Ovary (tissue), 10 donors: ENCODE measurements at places on chromosomes 2 and 18.

DNA sequence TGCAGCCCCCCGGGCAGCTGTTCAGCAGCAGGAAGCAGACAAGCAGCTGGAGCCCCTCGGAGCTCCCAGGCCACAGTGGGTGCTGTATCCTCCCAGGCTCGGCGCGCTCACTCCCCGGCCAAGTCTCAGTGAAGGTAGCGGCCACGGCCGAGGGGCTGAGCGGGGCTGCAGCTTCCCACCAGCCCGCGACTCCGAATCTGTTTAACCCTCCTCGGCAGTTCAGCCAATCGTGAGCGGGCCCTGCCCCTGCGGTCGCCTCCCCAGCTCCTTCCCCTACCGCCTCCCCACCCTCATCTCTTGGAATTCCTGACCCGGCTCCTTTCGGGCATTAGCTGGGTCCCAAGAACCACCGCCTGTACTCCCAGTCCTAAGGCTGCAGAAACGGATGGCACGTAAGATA is at the start of gene RESP18:
Gene RESP18 (minus strand): TSS at position 203 of the 400 bp plus-strand sequence.
- no peak for DNase-seq

GRCh38 chr2:40401896-40402295 is 50.0 kb downstream of the SLC8A1 start:
- DNase-seq: no peak

GRCh38 chr2:241033336-241033987 is 35.0 kb downstream of the SNED1 start:
- DNase-seq: no peak

DNA sequence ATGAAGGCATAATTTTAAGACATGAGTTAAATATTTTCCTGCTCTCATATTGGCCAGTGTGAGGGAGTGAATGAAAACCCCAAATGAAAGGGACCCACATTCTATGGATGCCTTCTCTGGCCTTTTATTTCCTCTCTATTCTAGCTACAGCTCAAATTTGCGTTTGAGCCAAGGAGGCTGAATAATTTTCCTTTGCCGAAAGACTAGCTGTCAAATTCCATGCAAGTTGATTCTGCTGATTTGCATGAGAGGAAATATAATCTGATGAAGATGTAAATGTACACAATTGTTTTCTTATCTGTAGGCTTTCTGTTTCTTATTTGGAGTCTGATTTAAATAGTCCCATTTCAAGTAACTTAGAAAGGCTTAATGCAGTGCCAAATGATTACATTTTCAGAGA is 438.4 kb upstream of the SPRED2 start:
- no peak for DNase-seq

DNA sequence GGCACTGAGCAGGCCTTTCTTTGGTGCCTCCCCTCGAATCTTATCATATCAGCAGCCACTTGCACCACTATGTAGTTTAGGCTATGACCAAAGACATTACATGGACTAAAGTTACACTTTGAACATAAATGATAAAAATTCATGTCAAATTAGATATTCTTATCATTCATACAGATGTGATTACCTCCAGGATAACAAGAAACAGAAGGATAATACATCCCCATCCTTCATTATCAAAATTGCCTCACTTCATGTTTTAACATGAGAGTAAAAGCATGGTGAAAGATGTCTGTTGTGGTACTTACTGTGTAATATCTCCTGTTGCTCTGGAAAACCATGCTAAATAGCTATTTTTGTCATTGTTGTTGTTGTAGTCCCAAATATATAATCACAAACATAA is 230.8 kb upstream of the RND3 start:
- DNase-seq: no peak

GRCh38 chr2:148585696-148586095 is 58.9 kb upstream of the EPC2 start:
- no peak for DNase-seq

- DNase-seq: no peak
These were observed 32.5 kb downstream of the CCDC68 start for GRCh38 chr18:54926593-54927325.

DNA sequence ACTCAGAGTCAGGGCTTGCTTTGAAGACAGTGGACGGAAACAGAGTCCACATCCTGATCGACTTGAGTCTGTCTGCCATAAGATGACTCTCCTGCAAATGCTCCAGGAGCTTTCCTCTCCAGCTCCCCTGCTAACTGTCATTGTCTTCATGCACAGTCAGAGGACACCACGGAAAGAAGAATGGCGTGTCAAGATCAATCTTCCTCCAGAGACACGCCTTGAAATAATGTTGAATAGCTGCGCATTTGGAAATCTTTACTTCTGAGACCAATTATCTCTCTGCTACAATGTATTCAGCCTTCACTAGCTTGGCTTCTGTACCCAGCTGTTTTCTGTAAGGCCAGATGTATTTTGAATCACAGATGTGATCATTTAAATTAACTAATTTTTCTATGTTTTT is 457.2 kb downstream of the CDH2 start:
- DNase-seq: no peak

DNA sequence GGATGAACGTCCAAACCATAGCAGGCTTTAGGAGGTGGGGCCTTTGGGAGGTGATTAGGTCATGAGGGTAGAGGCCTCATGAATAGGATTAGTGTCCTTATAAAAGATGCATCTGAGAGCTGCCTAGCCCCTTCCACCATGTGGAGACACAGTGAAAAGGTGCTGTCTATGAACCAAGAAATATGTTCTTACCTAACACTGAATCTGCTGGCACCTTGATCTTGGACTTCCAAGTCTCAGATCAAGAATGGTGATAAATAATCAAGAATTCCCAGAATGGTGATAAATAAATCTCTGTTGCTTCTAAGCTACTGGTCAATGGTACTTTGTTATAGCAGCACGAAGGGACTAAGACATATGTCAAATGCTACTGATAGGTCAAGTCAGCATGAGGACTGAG is 15.1 kb upstream of the DYTN start:
- no peak for DNase-seq

- DNase-seq: no peak
These were observed 771.1 kb upstream of the FANCL start for GRCh38 chr2:59012234-59012633.

DNA sequence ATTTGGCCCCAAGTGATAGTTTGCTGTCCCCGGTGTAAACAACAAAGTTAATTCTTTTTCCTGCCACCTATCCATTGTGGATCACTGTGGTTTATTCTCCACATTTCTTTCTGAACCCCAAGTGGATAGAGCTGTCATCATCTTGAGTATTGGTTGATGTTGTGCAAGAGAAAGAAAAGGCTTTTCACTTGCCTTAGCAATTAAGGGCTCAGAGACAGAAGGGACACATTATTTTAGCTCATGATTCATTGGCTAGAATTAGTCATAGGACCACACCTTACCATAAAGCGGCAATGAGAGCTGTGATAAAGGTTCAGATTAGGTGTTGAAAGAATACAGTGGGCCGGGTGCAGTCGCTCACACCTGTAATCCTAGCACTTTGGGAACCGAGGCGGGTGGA is 442.1 kb upstream of the DCC start:
- DNase-seq: no peak

DNA sequence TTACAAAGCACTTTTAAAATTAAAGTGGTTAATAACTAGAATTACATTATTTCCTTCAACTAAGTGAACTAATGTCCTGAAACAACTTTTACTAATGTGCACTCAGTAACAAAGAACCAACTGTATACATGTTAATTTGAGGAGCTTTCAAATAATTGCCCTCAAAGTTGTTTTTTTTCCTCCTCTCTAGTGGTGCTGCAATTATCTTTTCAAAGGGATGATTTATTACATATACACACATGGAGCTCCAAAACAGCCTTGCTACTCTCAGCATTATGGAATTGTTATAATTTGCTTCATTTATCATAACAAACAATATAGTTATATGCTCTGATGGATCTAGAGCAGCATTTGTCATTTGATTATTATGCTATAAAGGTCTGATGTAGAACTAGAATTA is 246.3 kb upstream of the RASGRP3 start:
- no peak for DNase-seq

DNA sequence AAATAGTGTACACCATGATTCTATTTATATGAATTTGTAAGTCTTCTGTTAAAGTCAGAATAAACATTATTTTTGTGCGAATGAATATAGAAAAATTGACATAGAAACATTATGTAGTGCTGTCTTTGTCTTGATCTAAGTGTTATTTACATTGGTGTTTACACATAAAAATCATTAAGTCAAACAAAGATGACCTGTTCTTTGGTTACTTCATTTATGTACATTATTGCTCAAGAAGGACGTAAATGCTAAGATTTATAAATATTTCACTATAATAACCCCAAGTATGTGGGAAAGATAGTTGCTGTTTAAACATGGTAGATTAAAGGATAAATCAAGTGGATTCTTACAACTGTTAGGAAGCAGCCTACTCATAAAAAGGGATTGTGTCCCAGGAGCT is 536.8 kb upstream of the DSEL start:
- no peak for DNase-seq

DNA sequence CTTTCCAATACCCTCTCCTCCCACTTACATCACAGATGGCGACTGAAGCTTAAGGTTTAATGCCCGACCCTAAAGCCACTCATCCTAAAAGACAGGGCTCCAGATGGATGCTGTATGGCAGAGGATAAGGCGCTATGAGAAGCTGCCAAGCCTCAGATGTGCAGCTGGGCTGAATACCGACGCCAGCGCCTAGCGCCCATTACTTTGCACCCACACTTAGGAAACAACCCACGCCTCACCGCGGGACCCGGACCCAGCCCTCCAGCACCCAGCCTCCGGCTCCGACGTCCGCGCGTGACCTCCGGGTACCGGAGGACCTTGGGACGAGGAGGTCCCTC is 335 bp downstream of the TRAK2 start:
- no peak for DNase-seq

DNA sequence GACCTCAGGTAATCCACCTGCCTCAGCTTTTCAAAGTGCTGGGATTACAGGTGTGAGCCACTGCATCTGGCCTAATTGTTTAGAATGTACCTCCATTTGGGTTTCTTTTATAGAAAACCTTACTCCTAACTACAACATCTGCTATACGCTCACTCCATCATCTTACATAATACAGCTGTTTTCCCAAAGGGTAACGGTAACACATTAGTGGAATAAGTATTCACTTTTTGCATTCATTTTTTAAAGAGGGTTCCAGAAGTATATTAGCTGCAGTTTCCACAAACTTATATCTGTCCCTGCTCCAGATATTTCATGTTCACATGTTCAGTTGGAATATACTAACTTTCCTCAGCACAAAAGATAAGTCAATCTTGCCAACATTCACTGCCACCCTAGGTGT is 640.1 kb upstream of the FSHR start:
- no peak for DNase-seq

- DNase-seq: no peak
These were observed 16.5 kb upstream of the CNDP2 start for GRCh38 chr18:74479486-74480148.

DNA sequence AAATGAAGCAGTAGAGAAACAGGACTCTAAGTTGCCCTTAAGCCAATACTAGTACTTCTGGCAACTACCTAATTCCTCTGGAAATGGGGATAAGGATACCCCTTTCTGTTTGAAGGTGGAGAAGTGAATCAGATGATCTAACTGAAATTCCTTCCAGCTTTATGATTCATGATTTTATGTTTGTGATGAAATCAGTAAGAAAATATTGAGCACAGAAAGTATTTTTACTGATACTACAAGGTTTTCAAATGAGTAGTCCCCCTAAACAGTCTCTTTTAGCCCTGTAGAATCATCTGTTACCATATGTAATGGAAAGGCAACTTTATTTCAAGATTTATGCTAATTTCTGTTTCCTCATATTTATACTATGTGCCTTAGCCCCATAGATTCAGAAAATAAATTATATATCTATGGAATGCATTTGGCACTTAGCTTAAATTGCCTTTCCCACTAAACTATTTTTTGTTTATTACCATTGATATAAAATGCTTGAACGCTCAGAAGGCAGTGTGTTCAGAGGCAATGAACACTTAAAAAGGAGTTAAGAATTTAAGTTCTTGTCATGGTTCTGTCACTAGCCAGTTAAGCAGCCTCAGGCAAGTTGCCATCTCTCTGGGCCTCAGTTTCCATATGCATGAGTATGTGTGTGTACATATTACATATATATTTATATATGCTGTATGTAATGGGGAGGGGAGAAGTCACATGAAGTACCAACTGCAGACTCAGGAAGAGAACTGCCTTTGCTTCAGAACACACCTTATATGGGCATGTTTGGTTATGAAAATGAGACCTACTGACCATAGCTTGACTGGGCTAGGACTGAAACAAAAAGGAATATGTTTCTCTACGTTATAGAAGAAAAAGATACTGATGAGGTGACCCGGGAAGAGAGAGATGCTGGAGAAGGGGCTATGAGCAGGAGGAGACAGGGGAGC is 97.7 kb downstream of the CDC42EP3 start:
- no peak for DNase-seq

DNA sequence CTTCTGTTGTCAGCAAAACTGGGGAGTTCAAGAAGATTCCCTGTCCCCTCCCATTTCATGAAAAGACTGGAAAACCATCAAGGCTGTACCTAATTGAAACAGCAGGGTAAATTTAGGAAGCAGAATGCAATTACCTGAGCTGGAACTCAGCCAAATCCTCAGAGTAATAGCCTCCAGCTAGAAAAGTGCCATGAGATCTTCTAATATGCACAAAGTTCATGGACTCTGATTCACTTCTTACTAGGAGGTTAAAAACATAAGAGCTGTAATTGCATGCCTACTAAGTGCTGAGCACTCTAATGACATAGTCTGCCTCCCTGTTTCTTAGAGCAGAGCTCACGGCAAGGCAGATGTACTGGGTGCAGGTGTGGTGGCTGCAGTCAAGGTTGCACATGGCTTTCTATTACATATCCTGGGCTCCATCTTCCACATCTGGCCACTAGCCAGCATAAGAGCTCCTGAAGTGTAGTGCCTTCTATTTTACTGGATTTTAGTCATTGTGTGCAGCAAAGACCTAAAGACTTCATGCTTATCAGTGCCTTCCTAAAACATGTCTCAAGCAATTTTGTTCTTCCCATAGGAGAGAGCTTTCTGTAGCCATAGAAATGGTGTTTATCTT is 341.7 kb downstream of the PTPRM start:
- no peak for DNase-seq

- no peak for DNase-seq
These were observed 31.0 kb upstream of the CATIP start for GRCh38 chr2:218325566-218326160.

GRCh38 chr2:216216951-216217903 is 108.1 kb downstream of the XRCC5 start:
- DNase-seq: no peak

GRCh38 chr18:78169174-78169864 is 810.3 kb upstream of the SALL3 start:
- DNase-seq: no peak

DNA sequence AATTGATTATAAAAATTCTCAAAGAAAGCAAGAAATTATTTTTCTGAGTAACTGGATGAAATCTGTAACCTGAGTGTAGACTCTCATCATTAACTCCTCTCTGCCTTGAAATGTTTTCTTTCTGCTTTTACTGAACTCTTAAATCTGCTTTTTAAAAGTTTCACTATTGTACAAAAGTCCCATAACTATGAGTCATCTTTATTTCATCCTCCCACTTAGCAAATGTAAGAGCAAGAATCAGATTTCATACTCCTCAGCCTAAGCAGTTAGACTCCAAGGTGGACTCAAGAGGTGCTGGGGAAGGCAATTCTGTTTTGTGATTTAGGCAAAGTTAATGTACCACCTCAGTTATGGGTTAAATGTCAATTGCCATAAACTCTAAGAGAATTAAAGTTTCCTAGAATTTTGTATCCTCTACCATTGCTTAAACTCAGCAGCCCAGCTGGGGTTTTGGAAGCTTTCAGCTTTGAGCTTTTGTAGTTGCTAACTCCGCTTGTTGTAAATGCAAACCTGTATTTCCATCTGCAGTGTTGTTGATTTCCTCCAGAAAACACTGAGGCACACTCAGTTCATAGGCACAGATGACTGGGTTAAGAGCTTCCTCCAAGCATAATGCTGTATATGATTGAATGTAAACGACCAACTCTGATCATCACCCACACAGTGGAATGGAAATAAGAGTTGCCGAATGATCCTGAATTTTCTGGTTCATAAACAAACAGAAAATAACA is 268.8 kb downstream of the ARHGAP15 start:
- no peak for DNase-seq
